Cerebellum (tissue), 4 donors: ENCODE measurements at places on chromosomes 2 and 18.

GRCh38 chr2:11899264-11899818 is 152.9 kb downstream of the LPIN1 start:
- no peak for DNase-seq

GRCh38 chr2:199910338-199911051 is 598 bp upstream of the C2orf69 start:
- no peak for DNase-seq

GRCh38 chr2:1588978-1589621 is 155.2 kb downstream of the PXDN start:
- no peak for DNase-seq

DNA sequence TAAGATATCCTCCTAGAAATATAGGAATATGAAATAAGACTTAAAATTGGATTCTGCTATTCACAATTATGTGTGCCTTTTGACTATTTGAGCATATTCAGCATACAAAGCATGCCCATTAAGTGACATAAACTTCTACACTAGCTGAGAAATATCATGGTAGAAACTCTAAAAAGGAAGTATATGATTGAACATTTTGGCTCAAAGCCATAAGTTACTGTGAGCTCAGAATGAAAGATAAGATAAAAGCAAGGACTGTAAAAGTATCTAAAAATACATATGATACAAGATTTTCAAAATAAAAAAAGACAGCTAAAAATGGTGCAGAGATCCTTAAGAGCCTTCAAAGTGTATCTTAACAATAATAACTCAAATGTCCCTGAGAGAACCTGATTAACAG is 340.5 kb upstream of the SLC39A10 start:
- DNase-seq = no peak

DNA sequence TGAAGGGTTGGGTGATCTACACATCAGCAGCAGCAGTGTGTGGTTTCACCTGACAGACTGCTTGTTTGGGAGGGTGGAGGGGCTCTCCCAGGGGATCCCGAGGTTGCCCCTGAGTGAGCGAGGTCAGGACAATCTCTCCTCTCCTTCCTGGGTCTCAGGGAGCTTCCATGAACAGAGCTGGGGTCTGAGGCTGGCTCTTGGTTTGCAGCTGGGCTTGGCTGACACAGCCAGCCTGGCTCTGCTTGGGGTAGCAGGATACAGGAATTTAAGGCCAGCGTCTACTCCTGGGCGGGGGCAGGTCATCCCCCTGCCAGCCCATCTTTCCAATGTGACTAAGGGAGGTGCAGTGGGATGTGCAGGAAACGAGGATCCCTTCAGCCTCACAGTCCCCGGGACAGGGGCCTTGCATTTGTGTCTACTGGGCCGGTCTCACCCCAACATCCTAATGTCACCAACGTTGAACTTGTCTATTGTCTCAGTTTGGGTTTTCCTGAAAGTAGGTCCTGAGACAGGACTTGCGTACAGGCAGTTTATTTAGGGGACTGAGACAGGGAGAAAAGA is 262.6 kb upstream of the HDAC4 start:
- DNase-seq = no peak

DNA sequence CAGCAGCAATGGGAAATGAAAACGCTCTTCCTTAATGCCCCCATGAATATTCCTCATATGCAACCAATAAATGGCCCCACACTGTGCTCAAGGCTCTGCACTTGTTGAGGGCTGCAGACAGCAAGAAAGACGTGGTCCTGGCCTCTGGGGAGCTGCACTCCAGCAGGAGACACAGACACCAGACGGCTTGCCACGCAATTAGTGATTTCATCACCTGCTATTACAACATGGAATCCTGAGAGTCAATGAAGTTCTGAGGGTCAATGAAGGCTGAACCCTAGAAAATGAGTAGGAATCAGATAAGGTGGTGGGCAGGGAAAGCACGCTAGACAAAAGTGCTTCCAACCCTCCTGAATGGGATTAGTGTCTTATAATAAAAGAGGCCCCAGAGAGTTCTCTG is 18.9 kb downstream of the CREG2 start:
- no peak for DNase-seq

- DNase-seq = no peak
Measured at GRCh38 chr2:201660293-201660895, 17.1 kb upstream of the TMEM237 start.

DNA sequence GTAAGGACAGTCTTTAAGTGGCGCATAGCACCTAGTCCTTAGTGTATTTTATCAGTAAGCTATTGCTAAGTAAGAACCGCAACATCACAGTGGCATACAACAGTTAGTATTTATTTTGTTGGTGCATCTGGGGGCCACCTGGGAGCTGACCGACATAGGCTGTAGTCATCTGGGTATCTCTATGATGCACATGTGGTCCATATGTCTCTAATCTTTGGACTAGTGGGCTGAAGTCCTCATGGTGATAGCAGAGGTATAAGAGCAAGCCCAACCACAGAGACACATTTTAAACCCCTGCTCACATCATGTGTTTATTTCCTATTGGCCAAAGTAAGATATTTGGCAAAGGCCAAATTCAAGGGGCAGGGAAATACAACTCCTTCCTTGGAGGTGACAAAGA is 2.9 kb downstream of the CAMKMT start:
- DNase-seq = no peak

GRCh38 chr2:150625741-150626140 is 138.3 kb upstream of the RND3 start:
- no peak for DNase-seq

- DNase-seq = no peak
Measured at GRCh38 chr2:162197069-162197825, 45.2 kb upstream of the GCG start.

DNA sequence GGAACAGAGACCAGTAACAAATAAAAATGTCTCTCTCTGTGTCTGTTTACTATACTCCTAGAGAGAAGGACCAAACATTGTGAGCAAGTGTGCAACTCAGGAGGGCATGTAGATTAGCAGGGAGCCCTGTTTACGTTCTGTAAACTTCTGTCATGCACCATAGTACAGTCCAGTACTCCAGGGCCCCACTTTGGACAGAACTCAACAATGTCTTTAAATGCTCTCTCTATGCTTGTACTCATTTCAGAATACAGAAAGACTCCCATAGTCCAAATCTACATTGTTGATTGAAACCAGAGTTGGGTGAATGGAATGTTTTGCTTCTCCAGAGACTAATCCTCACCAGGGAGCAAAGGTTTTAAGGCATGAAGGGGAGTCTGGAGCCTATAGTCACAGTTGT is 934.8 kb downstream of the NRXN1 start:
- no peak for DNase-seq

DNA sequence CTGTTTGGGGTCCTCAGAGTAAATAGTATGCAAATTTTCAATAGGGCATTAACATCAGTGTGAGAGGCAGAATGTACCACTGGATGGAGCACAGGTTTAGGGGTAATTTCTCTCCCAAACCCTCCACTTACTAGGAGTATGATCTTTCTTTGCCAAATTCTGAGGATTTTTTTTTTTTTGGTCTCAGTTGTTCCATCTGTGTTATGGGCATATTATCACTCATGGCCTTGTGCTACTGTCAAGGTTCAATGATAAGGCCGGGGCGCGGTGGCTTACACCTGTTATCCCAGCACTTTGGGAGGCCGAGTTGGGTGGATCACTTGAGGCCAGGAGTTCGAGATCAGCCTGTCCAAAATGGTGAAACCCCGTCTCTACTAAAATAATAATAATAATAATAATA is 30.2 kb upstream of the ZEB2 start:
- no peak for DNase-seq
